ENCODE measurements at places on chromosomes 3 and 15.

DNA sequence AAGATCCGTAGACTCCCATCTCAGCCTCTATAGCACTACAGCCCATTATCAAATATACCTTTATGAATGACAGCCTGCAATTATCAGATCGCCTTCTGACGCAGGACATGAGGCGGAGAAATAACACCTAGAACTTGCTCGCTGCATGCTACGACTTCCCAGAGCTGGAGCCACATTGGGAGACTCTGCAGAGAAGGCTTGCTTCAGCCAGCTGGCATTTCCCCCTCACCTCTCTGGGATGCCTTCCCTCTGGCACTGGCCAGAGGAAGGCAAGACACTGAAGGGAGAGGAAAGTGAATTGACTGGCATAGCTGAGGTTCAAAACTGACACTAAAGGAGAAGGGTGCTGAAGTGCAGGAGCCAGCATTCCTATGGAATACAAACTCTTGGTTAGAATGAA, 131.7 kb downstream of the GABRB3 start:
- no peak for DNase-seq

DNA sequence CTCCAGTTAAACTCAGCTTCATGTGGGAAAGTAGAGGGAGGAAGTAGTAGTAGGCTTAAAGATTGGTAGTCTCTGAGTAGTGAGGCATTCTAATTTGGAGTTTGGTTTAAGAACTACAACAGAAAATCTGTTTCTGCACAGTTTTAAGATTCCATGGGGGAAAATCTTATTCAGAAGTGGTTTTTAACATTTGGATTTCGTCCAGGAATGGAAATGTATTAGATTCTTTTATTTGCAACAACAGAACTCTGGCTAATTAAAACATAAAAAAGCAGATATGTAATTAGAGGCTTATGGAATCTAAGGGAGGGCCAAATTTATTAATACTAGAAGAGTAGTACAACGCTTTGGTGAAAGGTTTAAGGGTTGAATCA, 36.0 kb downstream of the NECTIN3 start:
- no peak for DNase-seq

DNA sequence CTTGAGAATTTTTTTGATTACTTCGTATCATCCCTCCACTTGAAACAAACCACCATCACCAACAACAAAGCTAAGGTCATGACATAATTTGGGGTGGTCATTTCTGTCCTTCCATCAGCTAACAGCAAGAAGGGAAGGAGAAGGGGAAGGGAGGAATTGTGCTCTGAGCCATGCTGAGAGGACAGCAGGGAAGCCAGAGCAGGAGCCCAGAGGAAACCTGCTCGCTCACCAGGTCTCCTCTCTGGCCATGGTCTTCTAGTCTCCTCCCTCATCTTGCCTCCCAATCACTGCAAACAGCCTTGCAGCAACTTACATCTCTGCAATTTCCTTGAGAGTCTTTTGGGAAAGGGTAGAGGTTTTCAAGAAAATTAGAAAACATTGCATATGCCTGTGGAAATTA, 196.7 kb downstream of the SSR3 start:
- DNase-seq: no peak

DNA sequence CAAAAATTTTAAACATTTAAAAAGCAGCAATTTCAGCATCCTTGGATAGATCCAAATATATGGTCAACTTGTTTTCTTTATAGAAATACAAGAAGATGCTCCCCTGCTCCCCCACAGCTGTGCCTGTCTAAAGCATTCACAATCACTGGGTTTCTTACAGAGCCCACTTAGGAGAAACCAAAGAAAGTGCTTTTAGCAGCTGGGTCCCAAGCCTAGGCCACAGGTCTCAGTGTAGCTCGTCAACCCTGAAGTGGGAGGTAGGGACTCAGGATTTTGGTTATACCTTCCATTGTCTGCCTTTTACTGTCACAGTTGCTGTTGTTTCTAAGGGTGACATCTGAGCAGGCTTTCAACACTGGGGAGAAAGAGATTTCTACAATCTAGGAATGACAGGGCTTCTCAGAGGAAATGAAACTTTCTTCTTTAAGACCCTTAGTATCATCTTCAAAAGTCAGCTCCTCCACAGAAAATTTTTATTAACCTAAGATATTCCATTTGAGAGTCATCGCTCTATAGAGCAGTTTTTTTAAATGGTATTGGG, 199.3 kb upstream of the CMC1 start:
- no peak for DNase-seq

DNA sequence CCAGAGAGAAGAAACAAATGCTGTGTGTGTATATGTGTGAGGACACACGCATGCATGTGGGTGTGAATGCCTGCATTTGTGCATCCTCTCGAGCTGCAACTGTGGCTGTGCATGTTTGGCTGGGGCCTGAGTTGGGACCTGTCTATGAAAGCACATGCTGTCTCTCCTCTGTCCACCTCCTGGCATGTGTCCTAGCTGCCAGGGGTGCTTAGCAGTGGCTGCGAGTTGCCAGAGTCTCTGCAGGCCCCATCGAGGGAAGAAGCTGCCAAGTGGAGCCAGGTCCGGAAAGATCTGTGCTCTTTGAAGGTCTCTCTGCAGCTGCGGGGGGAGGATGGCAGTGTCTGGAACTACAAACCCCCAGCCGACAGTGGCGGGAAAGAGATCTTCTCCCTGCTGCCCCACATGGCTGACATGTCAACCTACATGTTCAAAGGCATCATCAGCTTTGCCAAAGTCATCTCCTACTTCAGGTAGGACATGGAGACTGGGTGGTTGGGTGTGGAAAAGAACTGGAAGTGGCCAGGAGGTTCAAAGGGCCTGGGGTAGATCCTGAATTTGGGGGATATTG, 30.7 kb downstream of the NR1I2 start:
- no peak for DNase-seq

GRCh38 chr3:125001557-125002413, 54.0 kb downstream of the HEG1 start:
- DNase-seq: no peak

DNA sequence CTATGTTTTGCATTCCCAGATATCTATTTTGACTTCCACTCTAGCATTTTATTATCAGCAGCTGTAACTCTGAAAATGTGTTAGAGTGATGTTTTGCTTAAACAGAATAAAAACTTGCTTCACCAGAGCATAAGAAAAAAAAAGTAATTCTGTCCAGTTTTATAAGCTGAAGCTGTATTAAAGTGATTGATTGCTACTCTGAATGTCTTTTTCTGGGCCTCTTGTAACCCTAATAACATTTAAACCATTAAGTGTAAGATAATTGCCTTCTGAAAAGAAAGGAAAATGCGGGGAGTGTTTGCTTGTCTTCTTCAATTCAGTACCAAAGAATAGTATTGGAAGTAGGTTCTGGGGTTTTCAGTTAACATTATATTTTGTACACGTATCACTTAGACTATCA, 57.9 kb upstream of the UBE2E1 start:
- DNase-seq: no peak

GRCh38 chr15:75178171-75178937, 23.3 kb upstream of the C15orf39 start:
- no peak for DNase-seq

Data from T47D (cell line).